ENCODE measurements at places on chromosomes 4 and X.
A peak's percentile ranks its signal among the peaks of the same experiment; 100 is the strongest.

GRCh38 chr4:163048447-163048846 lies 118.2 kb downstream of the NAF1 start:
- DNase-seq = peak; percentile 67

DNA sequence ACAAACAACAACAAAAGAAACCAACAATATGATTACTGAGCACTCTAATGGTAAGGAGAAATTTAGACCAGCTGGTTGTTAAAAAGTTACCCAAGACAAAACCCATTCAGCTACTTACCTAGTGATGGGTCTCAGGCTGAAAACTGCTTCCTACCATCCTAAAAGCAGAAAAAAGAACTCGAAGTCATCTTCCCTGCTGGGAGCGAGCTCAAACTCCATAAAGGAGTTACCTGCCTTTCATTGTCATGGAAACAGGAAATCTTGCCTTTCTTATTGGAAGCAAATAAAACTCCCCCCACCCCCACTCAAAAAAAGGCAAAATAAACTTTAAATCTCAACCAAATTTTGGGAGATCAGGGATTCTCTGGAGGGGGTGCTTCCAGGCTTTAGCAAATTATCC lies 1478.3 kb downstream of the C4orf33 start:
- DNase-seq = no peak

GRCh38 chr4:118033148-118034052 lies 886 bp upstream of the NDST3 start:
- peak; percentile 87 for DNase-seq

- no peak for DNase-seq
Observed at GRCh38 chrX:103877571-103877970, 45.5 kb upstream of the RAB9B start.

GRCh38 chr4:76597423-76597979 lies 162.5 kb downstream of the SHROOM3 start:
- peak; percentile 29 for DNase-seq

GRCh38 chr4:70768301-70768948 lies 46.7 kb downstream of the RUFY3 start:
- no peak for DNase-seq

DNA sequence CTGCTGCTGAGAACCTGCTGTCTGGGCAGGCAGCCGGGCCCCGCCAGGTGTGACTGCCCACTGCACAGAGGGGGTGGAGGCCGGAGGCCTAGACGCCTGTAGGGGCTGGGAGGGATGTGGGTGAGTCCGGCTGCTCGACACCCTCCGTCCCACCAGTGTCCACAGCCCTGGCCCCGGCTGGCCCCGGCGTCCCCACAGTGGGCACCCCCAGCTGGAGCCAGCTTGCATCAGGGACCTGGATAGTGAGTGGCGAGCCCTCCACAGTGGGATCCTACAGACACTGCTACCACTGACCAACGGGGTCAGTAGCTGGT lies 34.7 kb upstream of the SPON2 start:
- no peak for DNase-seq

DNA sequence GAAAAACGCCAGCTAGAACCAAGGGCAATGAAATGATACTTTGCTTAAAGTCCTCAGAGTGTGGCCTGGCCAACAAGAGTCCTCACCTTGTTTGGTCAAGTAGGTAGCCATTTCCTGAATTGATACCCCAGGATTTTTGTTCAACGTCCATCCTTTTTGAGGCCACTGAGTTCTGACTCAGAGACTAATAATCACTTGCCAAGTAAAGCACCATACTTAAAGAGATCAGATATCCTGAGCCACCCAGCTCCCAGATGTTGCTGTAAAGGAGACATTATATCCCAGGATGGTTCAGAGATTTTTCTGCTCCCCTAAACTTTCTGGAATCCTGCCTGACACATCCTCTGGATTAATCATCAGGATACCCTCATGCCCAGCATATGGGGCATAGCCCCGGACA lies 190.9 kb downstream of the RAP1GDS1 start:
- no peak for DNase-seq

DNA sequence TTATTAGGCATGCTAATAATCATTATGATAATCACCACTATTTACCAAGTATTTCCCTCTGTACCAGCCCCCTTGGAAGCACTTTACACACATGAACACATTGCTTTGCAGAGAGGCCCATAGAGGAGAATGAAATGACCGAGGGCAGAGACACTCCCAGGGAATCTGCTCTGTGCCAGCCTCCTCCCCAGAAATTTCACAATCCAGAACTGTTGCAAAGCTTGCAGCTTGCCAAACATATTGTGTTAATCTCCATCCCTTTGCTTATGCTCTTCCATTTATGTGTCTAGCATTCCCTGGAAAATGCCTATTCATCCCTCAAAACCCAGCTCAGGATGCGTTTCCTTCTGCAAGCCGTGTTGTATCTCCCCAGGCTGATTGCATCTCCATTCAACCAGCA lies 37.8 kb downstream of the CYTL1 start:
- no peak for DNase-seq

GRCh38 chr4:5660185-5660584 lies 48.2 kb downstream of the EVC2 start:
- DNase-seq = no peak

DNA sequence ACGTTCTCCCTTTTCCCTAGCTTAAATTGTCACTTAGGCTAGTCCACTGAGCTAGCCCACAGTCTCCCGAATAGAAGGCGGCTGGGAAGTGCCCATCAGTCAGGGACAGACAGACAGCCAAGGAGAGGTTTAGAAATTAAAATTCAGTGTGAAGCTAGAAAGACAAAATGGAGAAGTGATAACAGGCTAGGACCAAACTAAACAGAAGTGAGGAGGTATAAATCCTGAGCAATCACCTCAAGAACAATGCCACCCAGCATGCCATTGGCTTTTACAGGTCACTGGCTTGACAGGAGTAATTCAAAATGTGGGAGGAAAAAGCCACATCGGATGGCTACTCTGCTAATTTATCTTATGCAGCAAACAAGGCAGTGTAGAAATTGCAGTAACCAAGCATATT lies 138.9 kb downstream of the MAPK10 start:
- peak; percentile 64 for DNase-seq

- no peak for DNase-seq
Observed at GRCh38 chr4:169094656-169095231, 84.7 kb upstream of the CBR4 start.

DNA sequence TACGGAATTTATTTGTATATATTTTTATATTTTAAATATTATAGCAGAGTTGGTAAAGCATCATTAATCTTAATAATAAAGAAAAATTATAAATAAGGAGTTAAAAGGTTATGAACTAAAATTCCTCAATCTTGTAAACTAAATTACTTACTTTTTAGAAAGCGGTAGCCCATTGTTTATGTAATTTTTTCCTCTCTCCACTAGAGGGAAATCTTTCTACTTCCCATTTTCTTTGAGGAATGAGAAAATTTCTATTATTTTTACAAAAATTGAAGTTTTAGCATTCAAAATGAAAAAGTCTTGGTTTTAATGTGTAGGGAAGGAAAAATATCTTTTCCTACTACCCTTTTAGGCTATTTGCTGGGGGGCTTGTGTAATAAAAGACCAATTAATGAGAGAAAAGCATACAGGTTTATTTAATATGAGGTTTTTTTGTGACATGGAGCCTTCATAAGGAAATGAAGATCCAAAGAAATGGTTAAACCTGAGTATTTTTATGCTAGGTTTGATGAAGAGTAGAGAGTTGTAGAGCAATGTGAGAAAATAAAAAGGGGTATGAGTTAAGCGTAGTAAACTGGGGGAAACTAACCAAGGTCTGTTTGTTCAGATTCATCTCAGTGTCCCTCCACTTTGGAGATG lies 68.7 kb upstream of the ADAD1 start:
- peak; percentile 19 for DNase-seq

DNA sequence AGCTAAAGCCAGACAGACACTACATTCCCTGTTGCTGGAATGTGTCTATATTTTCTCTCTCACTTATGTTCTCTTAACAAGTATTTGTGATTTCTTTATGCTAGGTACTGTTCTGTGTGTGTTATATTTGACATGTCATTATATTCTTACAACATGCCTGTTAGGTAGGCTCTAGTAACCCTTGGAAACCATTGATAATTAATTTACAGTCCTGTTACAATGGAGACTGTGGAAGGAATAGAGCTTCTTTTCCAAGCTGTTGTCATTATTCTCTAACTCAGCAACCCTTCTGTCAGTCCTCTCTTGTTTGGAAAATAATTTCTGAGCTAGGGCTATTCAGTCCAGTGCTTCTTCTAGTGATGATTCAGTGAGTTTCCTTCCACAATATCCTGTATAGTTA lies 419.1 kb upstream of the BOD1L1 start:
- DNase-seq = no peak

- DNase-seq = no peak
Observed at GRCh38 chrX:133249266-133250058, 31.3 kb upstream of the TFDP3 start.

DNA sequence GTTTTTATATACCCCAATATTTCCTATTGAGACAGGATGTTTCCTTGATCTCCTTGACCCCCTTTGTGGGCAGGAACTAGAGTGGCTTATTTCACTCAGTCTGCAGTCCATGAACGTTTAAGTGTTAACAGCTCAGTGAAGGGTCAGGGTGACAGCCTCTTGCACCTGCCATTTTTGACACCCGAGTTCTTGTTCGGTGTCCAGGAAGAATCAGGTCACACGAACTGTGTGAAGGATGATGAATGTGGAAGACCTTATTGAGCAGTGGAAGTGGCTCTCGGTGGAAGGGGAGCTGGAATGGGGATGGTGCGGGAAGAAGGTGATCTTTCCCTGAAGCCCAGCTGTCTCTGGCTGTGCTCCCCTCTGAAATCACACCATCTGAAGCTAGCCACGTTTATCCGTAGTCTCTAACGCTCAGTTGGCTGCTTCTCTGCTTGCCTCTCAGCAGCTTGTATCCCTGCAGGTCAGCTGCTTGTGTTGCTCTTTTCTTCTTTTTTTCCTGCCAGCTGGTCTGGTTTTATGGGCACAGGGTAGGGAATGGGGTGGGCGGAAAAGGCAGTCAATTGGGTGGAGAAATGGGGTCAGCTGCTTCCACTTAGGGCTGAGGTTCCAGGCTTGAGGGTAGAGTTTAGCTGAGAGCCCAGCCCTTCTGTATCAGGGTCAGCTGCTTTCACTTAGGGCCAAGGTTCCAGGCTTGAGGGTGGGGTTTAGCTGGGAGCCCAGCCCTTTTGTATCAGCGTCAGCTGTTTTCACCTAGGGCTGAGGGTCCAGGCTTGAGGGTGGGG lies 29.0 kb upstream of the CCNG2 start:
- peak; percentile 46 for DNase-seq

DNA sequence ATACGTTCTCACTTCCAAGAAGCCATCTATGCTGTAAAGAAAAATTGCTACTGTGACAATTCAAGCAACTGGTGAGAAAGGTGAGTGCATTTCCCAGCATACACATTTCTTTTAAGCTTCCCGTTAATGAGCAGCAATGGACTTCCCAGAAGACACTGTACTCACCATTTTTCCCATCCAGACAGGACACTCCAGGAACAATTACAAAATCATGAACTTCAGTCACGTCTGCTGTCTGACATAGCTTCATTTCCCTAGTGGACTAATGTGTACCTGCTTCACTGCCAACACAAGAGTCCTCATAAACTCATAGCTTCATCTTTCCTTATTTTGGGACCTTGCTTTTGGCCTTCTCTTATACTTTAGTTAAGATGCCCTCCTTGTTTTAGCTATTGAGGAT lies 156.9 kb downstream of the ENOX2 start:
- no peak for DNase-seq

DNA sequence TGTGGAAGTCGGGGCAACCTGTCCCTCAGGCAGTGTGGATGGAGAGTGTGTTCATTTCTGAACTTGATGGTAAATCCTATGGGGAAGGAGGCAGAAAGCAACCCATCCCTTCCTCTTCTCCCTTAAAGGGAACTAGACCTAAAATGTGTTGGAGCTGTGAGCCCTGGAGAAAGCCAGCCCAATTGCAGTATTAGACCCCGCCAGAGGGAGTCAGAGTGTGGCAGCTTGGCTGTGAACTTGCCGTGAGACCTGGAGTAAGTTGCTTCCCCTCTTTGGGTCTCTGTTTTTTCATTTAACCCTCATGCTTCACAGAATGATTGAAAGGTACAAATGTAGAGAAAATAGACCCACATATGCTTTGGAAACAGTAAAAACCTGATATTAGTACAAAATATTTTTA lies 108.7 kb upstream of the PAK3 start:
- DNase-seq = peak; percentile 37

GRCh38 chr4:889516-889915 lies 42.6 kb downstream of the GAK start:
- DNase-seq = no peak

DNA sequence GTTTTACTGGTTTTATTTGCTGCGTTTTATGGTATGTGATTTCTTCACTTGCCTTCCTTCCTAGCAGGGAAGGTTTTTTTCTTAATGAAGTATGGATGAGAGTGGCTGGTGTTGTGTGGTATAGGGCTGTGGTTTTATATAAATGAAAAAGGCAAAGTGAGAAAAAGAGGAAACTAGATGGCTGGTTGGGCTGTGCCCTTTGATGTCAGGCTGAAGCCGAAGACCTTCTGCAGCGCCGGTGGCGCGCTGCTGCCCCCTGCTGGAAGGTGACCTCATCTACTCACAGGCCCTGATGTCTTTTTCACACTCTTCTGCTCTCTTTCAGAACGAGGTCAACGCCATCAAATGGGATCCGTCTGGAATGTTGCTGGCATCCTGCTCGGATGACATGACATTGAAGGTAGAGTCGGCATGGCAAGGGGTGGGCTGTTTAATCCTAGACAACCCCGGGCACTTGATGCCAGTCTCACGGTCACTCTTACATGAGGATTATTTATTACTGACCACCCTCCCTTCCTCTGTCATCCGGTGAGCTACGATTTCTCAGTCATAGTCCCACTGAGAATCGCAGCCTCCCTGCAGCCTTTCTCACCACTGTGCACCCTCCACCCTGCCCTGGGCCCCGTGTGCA lies 56.6 kb downstream of the GPR143 start:
- peak; percentile 64 for DNase-seq

DNA sequence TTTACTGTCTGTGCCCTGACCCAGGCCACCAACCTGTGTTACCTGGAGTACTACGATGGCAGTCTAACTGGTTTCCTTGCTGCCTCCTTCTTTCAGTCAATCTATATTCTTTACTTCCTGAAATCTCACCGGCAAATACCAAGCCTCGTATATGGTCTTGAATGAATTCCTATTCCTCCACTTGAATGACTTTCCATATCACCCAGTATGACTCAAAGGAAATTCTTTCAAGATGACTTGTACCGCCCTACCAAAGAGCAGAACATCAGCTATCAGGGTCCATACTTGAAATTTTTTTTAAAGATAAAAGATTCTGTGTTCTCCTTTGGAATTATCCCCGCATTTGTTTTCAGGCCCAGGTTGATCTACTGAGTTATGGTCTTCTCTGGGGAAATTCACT lies 378.0 kb downstream of the AFF2 start:
- DNase-seq = no peak
